Left renal pelvis (tissue), 4 donors: ENCODE measurements at places on chromosomes 6 and 20.

GRCh38 chr6:70894001-70894400 lies 62.9 kb downstream of the B3GAT2 start:
- DNase-seq, result no peak

GRCh38 chr6:108839083-108839642 lies 9.1 kb upstream of the ARMC2 start:
- no peak for DNase-seq

DNA sequence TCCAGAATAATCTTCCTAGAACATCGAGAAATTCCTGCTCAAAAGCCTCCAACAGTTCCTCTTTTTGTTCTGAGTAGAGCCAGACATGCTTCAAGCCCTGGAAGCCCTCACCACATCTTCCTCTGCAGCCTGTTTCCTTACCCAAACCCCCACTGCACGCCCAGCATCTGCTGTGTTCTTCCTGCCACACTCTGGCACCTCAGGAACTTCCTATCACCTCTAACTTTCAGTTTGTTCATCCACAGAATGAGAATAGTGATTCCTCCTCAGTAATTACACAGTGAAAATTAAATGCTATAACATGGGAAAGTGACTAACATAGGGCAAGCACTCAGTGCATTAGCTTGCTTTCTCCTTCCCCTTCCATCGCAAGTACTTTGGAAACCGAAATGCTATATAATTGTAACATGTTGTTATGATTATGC lies 26.3 kb downstream of the C6orf89 start:
- DNase-seq, result no peak

DNA sequence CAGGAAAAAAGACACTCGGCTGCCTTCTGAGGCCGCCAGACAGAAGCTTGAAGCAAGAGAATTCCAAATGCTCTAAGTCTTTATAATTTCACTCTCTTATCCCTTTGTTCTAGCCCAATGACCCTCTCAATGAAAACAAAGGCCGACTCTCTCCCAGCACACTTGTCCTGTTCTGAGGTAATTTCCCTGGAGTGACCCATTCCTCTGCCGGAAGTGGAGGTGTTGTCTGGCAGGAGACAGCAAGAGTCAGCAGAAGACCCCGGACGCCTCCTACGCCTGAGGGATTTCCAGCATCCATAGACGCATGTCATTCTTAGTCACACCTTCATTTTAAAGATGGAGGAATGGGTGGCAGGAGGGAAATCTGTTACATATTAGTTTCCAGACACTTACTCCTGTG lies 110.3 kb downstream of the SOD2 start:
- DNase-seq, result no peak

- no peak for DNase-seq
Observed at GRCh38 chr20:34074101-34074760, 37.8 kb downstream of the EIF2S2 start.

- no peak for DNase-seq
Observed at GRCh38 chr20:63568170-63568981, 5.7 kb downstream of the HELZ2 start.

DNA sequence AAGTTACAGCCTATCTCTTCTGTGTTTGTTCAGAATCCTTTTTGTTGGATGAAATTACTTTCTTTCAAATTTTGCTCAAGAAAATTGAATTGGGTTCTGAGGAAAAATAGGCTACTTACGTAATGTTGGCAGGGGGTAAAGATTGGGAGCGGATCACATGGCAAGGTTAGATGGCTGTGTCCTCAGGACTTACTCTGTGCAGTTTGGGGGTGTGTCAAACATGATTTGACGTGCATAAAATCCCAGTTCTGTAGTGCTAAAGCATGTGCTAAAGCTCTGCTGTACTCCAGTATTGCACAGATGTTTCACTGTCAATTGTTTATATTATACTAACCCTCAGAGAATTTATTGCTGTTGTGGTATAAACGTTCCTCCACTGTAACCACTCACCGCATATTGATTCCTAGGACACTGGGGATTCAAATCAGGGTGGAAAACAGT lies 2.6 kb downstream of the NT5E start:
- no peak for DNase-seq

GRCh38 chr6:170152989-170153388 lies 137.9 kb downstream of the DLL1 start:
- no peak for DNase-seq

DNA sequence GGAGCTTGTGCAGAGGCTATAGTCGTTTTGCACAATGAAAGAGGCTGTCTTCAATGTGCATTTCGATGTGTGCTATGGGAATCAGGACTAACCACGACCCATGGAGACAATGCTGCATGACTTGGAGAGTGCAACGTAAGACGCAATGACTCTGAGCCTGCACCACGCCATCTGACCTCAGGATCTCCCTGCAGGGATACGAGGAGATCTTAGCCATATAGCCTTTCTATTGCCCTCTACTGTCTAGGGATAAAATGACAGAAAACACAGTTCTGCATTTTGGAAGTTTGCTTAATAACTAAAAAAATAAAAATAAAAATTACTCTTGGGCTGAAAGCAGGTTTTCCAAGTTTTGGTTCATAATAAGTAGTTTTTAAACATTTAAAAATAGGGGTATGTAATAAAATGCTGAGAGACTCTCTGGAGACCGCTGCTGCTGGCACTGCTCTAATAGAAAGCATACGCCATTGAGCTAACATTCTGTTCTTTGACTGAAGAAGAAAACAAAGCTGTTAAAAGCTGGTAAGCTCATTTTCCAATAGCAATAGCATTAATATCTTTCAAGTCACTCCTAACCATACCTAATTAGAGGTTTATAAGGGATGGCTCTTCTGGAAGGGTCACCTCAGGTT lies 87.2 kb downstream of the PDE7B start:
- no peak for DNase-seq
